Midbrain (tissue), 1 donor: ENCODE measurements at places on chromosomes 3 and 15.

- peak; percentile 12 for DNase-seq
Measured at GRCh38 chr3:44954962-44955361, 21.0 kb downstream of the ZDHHC3 start.

DNA sequence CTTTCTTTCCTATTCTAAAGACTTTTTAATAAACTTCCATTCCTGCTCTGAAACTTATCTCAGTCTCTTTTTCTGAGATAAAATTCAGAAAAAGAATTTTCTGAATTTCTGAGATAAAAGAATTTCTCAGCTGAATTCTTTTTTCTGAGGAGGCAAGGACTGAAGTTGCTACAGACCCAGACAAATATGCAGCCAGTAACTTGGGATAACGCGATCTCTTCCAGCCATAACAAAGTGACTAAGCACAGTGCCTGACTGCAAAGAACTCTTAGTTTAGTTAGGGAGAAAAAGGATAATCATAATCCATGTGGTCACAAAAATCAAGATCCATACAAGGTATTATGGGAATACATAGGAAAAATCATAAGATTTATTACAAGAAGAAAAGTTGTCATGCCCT lies 222.0 kb upstream of the GAP43 start:
- no peak for DNase-seq

GRCh38 chr3:136931606-136932005 lies 26.2 kb upstream of the IL20RB start:
- no peak for DNase-seq

GRCh38 chr3:126373146-126373613 lies 16.0 kb upstream of the KLF15 start:
- no peak for DNase-seq
